Activated CD4-positive, alpha-beta memory T cell treated with anti-CD3 and anti-CD28 coated beads, Interleukin-2, amount 10 ng/mL, durations not matched to agents 7 days and 5 days (primary cell): ENCODE measurements at places on chromosomes 6 and 20.

DNA sequence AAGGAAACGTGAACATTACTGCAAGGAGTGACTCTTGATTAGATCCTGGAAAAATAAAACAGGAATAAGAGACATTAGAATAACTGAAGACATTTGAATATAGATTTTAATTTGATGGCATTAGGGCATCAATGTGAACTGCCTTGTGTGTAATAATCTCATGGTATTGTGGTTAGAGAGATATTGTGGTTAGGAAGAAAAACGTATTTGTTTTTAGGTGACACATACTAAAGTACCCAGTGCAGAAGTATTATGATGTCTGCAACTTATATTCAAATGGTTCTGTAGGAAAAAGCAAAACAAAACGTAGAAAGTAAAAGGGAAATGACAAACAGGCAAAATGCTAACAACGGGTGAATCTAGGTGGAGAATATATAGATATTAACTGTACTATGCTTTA is 65.9 kb upstream of the OGFRL1 start:
- DNase-seq: no peak

DNA sequence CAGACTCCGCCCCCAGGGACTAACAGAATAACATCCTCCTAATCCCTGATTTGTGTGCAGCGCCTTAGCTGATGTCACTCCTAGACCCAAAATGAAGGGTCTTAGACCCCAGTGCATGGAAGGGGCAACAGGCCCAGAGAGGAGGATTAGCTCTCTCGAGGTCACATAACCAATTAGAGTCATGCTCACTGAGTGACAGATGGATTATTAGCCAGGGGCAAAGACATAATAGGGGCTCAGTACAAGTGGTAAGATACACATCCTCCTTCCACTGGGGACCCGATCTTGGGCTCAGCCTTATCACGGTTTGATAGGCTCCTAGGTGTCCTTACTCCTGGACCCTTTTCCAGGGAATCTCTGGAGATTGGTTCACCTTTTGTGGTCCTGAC is 858 bp downstream of the TP53INP2 start:
- no peak for DNase-seq

- DNase-seq: no peak
These were observed 129.0 kb downstream of the PHACTR3 start for GRCh38 chr20:59733351-59733750.

GRCh38 chr6:134819863-134820800 is 129.8 kb downstream of the ALDH8A1 start:
- DNase-seq: no peak

GRCh38 chr20:43736588-43737158 is 9.9 kb upstream of the GTSF1L start:
- peak; percentile 34 for DNase-seq

DNA sequence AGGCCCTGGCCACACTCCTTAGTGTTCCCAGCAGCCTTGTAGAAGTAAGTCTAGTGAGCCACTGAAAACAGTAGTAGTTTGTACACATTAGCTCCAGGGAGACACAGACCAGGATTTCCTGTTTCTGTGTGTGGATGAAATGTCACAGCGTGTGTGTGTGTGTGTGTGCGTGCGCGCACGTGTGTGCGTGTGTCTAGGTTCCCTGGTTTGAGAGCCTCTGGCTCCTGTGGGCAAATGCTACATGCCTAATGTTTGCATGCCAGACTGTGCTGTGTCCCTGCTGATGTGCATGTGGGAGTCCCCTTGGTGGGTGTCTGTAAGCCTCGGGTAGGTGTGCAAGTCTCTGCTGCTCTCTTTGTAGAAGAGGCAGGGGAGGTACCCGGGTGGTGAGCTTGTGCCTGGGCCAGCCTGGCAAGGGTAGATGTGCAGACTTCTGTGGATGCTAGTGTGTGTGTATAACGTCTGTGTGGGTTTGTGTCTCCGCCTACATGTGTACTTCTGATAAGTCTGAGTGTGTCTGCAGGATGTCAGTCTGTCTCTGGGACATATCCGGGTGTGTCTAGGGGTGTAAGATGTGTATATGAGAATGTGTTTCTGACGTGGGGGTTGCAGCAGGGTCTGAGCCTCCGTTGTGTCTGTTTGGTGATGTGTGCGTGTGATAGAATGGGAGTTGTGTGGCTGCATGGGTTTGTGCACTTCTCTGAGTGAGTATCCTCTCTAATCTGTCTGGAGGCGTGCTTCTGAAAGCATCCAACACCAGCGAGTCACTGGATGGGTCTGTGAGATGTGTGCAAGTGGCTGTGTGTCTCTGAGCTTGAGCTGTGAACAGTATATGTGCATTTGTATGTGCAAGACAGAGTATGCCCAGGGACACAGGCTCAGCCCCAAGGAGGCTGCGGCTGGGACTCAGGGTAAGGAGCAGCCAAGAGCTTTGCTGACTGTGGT is 19.0 kb upstream of the TLDC2 start:
- peak; percentile 57 for DNase-seq

- no peak for DNase-seq
These were observed 663.6 kb downstream of the RNF144B start for GRCh38 chr6:19050765-19051164.

- DNase-seq: no peak
These were observed 81.1 kb downstream of the BMP5 start for GRCh38 chr6:55794136-55794812.

DNA sequence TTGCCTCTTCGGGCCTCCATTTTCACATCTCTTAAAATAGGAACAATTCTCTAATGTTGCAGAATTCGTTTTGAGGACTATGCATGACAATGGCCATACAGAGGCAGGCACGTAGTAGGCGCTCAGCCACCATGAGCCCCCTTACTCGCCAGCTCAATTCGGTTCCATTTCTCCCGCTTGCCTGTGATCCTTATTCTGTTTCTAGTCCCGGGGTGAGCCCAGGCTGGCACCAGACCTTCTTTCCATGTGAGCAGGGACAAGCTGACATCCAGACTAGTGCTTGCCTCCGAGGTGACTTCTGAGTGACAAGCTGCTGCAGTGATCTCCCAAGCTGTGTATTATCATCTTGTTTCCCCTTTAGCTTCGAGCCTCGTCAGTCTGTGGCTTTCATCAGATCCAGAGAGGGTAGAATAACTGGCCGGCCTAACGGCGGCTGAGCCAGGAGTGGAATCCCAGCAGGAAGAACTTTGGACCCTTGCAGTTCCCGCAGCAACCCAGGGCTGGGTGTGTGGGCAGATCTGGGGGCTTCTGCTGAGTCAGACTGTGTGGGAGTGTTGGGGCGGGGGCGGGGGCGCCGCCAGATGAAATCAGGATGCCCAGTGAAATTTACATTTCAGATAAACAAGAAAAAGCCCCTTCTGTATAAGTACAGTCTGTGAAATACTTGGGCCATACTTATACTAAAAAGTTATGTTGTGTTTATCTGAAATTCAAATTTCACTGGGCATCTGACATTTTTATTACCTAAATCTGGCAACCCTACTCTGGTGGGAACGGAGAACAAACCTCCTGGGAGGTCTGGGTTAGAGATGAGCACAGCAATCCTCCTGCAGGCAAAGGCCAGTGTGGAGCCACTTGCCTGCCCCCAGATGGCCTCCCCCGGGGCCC is 10.9 kb downstream of the BANF2 start:
- no peak for DNase-seq
